ENCODE measurements at places on chromosomes 5 and 9.

DNA sequence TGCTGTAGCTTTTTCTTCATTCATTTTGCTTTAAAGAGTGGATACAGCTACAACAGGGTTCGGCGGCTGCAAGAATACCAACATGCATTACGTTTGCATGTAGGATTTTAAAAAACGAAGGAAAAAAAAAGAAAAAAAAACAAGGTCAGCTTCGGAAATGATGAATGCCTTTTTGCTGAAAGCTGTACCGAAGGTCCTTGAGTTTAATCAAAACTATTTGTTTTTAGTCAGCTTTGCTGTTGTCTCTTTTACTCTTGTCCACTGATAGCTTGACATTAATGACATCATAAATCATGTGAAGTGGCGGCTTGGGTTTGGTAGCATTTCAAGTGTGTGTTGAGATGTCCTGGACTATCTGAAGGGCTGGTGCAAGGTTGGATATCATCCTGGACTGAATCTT lies 779.1 kb downstream of the NR2F1-AS1 start:
- no peak for DNase-seq

- DNase-seq, result no peak
These were observed 79.2 kb downstream of the RGS3 start for GRCh38 chr9:113542741-113543140.

DNA sequence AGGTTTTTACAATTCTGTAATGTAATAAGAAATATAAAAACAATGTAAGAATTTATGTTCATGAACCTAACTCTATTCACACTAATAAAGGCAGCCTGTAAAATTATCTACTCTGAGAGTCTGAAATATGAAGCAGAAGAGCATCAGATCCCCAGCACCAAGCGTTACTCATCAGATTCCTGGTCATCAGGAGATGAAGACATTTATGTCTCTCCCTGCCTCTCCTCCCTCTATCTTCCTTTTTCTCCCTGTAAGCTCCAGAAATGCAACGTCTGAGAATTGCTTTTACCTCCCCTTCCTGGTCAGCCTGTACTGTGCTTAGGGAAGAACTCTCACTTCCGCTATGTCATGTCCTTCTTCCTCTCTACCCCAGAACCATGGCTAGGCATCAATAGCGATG lies 114.4 kb upstream of the SLIT3 start:
- no peak for DNase-seq

DNA sequence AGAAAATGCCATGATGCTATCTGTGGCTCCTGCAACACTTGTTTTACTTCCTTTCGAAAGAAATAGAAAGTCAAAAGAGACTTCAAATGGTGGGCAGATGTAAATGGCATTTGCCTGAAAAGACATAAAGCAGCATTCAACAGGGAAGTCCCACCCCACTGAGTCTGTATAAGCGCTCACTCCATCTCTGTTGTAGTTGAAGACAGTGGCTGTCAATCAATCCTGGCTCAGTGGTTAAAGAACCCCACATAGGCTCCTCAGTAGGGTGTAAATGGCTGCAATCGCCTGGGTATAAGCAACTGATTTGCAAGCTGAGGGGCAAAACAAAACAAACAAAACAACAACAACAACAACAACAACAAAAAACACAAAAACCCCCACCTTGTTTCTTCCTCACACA lies 158.7 kb downstream of the EFNA5 start:
- DNase-seq, result no peak

DNA sequence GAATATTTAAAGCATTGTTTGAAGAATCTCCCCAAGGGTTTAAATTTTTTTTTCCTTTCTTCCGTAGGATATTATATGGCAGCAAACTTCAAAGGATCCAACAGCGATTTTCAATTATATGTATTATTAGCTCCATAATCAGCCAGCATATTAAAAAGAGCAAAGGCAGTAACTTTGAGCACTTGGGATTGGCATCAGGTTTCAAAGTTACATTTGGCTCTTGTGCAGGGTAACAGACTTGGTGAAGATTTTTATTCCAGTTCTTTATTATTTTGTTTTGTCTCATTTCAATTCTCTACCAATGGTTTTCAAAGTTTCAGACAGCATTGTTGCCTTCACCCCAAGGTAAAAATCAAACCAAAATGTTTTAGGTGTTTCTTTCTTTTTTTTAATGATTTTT lies 116.7 kb upstream of the ZNF366 start:
- no peak for DNase-seq

- no peak for DNase-seq
These were observed 4.1 kb downstream of the NOTCH1 start for GRCh38 chr9:136541709-136542108.

GRCh38 chr5:118301696-118302095 lies 686.7 kb downstream of the DTWD2 start:
- no peak for DNase-seq

DNA sequence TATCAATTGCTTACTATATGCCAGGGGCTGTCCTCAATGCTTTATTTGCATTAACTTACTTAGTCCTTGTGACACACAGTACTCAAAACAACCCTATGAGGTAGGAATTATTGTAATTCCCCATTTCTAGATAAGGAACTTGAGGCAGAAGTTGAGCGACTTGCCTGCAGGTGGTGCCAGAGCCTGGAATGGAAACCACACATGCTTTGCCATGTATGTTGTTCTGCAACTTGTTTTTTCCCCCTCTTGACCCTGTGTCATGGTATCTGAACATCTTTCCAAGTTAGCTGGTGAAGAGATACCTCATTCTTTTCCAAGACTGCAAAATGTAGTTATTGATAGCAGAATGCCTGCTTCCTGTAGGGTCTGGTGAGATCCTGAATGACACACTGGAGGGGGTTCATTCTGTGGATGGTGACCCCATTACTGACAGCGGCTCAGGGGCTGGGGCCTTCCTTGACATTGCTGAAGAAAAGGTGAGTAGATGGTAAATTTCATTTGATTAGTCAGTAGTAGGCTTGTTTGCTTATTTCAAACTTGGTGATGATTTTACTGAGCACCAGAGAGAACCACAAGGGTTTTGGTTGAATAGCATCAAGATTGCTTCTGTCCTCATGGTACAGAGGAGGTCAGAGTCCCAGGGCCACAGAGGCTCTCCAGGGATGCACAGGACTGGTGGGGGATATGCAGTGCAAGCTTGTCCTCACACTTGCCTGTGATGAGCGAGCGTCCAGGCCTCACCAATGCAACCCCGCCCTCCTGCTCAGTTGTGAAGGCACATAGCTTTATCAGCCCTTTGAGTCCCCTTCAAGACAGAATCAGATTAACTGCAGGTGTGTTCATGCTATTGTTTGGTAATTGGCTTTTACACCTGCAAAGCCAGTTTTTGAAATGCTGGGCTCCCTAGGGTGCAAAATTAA lies 57.0 kb downstream of the COL15A1 start:
- no peak for DNase-seq

DNA sequence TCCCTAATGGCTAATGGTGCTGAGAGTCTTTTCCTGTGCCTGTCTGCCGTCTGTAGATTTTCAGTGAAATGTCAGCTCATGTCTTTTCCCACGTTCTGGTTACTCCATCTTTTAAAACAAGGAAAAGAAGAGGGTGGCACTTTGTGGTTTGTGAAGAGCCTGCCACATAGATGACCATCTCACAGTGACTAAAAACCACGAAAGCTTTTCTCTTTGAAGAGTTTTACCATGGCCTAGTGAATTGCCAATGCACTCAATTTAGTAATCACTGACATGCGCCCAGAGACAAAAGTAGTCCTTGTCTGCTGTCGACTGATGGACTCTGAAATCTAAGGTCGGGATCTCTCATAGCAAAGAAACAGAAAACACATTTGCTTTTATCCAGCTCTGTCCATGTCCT lies 50.4 kb downstream of the SPATA31C2 start:
- no peak for DNase-seq

DNA sequence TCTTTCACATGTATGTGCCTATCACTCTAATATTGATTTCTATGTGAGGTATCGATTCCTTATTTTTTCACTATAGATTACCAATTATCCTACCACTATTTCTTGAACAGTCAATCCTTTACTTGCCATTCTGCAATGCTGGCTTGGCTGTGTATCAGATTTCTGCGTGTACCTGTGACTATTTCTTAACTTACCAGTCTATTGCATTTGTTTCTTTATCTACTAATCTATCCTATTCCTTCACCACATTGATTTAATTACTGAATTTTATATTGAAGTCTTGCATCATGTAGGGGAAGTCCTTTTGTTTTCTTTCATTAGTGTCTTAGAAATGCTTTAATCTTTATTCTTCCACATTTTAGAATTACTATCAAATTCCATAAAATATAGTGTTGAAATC lies 684.8 kb downstream of the LRRC70 start:
- DNase-seq, result no peak

- no peak for DNase-seq
These were observed 109.2 kb downstream of the RAPGEF6 start for GRCh38 chr5:131525805-131526204.

- no peak for DNase-seq
These were observed 82.6 kb upstream of the COL5A1 start for GRCh38 chr9:134559013-134559412.

- DNase-seq, result no peak
These were observed 221.7 kb downstream of the FANCC start for GRCh38 chr9:95095641-95096355.

GRCh38 chr5:118371973-118372831 lies 616.1 kb downstream of the DTWD2 start:
- DNase-seq, result no peak

DNA sequence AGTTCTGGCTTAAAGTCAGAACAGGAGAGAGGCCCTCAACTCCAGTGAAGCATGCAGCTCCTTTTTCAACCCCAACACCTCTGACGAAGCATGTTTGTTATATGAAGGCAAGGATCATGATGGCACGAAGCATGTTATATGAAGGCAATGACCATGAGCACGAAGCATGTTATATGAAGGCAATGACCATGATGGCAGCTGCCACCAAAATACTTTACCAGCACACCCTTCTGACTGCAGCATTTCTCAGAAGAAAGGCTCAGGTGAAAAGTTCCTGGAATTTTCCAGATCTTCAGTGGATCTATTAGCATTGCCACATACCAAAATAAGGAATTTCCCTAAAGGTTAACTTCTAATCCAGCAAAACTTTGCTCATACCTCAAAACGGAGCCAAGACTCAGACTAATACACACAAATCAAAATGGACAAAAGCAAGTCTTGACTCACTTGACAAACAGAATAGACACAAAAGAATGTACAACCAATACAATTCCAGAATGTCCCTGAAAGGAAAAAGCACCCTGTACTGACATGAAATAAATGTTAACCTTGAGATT lies 217.4 kb downstream of the FANCC start:
- no peak for DNase-seq

DNA sequence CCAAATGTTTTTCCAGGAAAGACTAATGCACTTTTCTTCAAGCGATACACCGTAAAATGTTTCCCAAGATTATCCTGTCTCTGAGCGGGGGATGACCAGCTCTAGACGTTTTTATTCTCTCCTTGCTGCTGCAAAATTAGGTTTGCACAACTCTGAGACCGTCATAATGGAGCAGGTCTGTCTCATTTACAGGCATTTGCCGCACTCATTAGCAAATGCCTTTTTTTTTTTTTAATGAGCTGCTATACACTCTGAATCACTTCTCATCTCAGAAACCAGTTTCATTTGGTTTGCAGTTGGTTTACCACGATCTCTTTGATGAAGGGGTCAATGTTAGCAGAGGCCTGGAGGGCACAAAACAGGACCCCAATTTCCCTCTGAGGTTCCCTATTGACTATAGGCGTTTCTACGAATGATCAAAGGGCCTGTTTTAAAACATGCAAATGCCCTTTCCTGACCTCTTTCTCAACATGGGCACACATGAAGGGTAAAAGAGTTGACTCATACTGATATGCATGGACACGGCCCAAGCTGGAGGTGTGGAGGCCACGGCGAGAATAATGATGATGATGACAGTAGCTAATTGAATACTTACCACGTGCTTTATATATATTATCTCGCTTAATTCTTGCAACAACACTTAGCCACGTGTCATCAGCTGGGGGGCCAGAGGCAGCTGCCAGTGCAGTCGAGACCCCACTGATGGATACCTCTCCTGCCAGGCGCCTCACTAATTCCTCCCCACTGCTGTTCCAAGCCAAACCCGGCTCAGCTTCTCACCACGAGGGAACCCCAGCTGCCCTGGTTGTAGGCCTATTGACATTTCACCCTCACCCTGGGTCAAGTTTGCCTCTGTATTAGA lies 89.9 kb upstream of the PTCH1 start:
- no peak for DNase-seq

DNA sequence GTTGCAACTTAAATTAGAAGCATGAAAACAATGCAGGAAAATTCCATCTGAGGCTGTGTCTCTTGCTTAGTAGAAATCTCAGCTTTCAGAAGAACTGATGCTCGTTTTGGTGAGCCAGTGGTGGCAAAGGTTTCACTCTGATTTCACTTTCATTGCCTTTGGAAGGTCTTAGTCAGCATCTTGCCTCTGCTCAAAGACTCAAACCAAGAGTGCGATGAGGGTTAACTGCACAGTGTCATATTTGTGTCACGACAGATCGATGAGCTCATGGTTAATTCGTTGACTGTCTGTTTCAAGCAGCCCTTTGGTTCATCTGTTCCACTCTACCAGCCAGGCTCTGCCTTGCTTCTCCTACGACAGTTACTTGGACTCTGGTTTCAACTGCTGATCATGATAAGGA lies 331.3 kb upstream of the KIF2A start:
- DNase-seq, result no peak

GRCh38 chr5:56246769-56247168 lies 13.6 kb upstream of the ANKRD55 start:
- DNase-seq, result no peak

All from DMS79 (cell line).